GM13977 (cell line): ENCODE measurements at places on chromosomes 13 and 19.

- no peak for DNase-seq
Measured at GRCh38 chr13:65868884-65869283, 1361.3 kb downstream of the PCDH9 start.

DNA sequence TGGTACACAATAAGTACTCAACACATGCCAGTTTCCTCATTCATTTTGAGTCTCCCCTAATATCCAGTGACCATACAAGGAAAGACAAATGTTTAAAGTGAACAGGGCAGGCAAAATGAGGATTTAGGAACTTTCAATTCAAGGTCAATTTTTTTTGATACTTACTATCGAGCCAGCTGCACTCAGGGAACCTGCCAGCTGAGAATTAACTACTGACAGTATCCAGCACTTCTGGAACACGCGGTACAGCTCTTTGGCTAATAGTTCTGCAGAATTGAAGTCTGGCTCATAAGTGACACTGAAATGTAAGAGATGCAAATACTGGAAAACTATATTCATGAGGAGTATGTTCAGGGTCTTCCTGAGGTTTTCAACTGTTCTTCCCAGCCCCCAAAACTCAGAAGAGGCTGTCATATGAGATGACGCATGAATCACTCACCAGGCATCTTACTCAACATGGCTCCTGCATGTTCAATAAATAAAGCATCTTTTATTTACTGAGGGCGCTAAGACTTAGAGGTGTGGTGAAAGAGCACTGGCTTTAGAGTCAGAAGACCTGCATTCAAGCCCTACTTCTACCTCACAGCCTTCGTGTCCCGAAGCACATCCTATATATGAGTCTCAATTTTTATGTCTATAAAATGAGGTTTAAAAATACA is 25.6 kb downstream of the RUBCNL start:
- no peak for DNase-seq

DNA sequence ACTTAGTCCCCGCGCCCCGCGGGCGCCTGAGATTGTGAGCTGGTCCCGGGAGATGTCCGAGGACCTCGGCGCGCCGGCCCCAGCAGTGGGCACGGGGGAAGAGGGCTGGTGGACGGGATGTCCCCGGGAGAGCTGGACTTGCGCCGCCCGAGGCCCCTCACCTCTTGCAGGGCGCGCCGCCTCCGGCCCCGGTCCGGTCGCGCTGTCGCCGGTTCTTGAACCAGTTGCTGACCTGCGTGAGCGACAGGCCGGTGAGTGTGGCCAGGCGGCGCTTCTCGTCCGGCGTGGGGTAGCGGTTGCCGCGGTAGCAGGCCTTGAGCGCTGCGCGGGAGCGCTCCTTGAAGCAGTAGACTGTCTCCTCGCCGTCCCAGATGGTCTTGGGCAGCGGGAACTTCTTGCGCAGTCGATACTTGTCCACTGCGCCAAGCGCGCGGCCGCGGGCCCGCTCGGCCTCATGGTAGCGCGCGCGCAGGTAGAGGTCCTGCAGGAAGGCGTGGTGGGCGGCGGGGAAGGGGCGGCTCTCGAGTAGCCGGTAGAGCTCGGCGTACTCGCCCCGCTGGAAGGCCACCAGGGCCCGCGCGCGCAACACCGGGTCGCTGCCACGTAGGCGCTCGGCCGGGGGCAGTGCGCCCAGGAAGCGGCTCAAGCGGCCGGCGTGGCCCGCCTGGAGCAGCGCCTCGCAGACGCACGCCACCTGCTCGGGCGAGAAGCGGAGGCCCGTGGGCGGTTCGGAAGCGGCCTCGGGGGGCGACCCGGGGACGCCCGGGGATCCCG is 984 bp downstream of the SIX5 start:
- DNase-seq: peak; percentile 82

DNA sequence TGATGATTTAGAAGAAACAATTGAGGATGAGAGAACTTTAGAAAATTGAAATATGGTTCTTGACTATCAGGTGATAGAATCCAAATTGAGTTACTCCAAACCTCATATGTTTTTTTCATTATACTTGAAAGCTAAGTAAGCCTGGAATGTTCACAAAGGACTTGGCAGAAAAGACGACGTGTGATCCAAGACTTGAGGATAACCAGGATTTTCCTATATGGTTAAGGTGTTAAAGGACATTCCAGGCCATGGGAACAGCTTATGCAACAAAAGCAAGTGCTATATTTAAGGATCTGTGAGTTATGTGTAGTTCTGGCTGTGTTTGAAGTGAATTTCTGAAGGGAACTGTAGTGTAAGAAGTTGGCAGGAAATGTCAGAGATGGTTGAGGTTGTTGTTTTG is 52.5 kb downstream of the SLITRK1 start:
- no peak for DNase-seq

GRCh38 chr13:67042556-67042955 is 187.6 kb downstream of the PCDH9 start:
- DNase-seq: no peak

- peak; percentile 52 for DNase-seq
Measured at GRCh38 chr13:23656637-23657371, 86.6 kb downstream of the TNFRSF19 start.

GRCh38 chr19:1248139-1248785 is at the start of gene MIDN:
TSS of gene MIDN (plus strand) at chr19:1248583. CDS start at chr19:1250297, 1,714 bp downstream.
- peak; percentile 90 for DNase-seq

DNA sequence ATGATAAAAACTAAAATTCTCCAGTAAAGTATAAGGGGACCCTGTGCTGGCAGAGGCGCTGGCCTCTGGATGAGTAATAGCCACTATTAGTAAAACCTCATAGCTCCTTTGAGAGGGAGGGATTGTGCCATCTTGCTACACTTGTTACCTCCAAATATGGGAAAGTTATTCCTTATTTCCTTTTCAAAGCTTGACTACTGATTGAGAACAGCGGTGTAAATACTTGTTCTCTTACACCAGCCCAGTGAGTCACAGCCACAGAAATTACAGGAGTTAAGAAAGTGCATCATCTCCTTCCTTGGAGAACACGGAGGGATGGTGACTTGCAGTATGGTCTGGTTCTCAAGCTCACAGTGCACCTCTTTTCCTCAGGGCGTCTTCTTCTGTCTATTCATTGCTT is 379.0 kb downstream of the EFNB2 start:
- DNase-seq: no peak

- DNase-seq: peak; percentile 42
Measured at GRCh38 chr13:35720690-35721554, 244.4 kb upstream of the MAB21L1 start.

DNA sequence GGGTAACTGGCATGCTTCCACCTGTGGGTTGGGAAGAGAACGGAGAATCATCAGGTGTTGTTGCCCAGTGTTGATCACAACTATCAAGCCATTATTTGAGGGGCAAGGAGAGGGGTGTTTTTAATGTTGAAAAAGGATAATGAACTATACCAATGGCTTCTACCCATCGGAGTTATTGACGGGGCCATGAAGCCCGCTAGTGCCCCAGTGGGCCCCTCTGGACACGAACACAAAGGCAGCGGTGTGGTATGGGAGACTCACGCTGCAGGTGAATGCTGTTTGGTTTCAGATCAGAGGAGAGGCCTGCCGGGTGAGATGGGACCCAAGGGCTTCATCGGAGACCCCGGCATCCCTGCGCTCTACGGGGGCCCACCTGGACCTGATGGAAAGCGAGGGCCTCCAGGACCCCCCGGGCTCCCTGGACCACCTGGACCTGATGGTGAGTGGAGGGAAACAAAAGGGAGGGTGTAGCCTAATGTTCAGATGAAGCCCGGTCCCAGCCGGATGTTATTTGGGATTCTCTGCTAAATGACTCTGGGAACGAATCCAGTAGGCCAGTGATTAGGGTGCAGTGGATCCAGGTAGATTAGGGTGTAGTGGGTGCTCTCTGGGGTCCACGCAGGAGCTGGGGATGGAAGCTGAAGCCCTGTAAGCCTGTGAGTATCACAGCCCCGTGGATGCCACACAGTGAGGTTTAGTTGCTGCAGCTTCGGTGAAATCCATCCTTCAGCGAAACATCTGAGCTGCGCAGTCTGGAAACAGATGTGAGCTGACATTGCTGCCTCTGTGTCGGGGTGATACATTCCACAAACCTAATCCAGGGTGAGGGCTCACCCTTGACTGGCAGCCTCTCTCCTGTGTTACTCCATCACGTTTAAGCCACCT is 111.3 kb downstream of the RAB20 start:
- no peak for DNase-seq
